GM06990 (cell line): ENCODE measurements at places on chromosomes 11 and 22.

- no peak for DNase-seq
These were observed 9.5 kb downstream of the IRF7 start for GRCh38 chr11:606245-606644.

DNA sequence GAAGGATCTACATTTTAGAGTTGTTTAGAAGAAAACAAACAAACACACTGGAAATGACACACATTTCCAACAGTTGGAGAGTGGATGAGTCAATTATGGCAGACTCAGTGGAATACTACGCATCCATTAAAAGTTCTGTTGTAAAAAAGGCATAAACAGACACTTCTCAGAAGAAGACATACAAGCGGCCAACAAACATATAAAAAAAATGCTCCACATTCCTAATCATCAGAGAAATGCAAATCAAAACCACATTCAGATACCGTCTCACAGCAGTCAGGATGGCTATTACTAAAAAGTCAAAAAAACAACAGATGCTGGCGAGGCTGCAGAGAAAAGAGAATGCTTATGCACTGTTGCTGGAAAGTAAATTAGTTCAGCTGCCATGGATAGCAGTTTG, 298.2 kb downstream of the DDX10 start:
- DNase-seq: no peak

DNA sequence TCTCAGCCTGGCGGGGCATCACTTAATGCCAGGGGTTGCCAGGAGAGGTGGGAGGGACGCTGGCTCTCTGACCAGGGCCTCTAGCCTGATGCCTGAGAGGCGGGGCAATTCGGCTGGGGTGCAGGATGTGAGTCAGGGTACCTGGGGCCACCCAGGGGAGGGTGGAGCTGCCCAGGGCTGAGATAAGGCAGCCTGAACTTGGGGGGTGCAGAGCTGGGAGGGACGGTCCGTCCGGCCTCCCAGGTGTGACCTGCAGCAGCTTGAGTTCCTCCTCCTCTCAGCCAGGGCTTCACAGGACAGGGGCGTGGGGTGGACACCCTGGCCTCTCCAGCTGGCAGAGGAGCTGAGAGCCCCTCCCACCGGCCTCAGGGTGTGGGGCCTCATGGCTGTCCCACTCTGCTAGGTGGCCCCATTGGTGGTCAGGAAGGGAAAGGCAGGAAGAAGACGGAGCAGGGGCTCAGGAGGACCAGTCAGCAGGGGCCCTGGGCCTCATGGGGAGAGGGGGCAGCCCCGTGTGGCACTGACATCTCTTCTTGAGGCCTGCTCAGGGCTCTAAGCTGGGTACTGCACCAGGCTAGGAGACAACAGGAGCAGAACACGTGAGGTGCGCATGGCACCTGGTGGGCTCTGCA, 942 bp upstream of the RPS6KA4 start:
- no peak for DNase-seq

GRCh38 chr22:32866953-32867352, 65.4 kb downstream of the TIMP3 start:
- DNase-seq: no peak
